ENCODE measurements at places on chromosomes 12 and 14.
A peak's percentile ranks its signal among the peaks of the same experiment; 100 is the strongest.

- no peak for DNase-seq
These were observed 450.6 kb downstream of the ZFP36L1 start for GRCh38 chr14:68342216-68342763.

DNA sequence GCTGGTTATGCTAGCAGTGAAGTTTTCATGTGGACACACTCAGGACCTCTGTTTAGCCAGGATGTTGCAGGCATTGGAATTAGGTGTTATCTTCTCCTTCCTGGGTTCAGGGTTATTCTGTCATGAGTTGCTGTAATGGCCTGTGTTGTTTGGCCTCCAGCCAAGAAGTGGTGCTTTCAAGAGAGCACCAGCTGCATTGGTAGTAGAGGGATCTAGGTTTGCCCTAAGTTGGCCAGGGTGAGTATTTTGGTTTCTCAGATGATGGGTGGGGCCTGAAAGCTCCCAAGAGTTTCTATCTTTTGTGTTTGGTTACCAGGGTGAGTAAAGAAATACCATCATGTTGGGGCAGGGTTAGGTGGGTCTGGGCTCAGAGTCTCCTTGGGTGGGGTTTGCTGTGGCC lies 2.7 kb upstream of the GZMH start:
- no peak for DNase-seq

DNA sequence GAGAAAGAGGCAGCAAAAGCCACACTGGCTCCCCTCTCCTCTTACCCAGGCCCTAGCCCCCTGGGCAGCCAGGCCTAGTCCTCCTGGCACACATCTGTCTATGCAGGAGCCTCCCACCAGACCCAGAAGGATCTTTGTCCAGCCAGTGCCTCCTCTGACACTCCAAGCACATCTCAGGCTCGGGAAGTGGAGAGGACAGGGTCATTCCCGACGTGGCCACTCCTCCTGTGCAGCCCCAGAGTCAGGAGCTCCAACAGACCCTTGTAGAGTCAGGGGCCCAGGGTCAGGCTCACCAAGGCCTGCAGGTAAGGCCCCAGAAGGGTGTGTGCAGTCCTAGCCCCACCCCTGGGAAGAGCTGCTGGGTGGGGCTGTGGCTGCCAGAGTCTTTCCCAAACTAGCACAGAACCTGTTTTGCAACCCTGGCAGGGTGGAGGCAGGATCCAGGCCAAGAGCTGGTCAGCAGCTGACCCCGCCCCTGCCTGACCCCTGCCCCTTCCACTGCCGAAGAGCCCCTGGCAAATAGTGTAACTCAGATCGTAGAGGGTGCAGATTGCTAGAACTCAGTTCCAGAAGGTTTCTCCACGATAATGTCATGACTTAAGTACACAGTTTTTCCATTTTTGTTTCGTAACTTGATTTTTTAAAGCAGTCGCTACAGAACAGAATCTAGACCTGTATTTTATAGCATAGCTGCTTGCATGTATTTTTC lies 26.6 kb upstream of the PNMA1 start:
- no peak for DNase-seq

DNA sequence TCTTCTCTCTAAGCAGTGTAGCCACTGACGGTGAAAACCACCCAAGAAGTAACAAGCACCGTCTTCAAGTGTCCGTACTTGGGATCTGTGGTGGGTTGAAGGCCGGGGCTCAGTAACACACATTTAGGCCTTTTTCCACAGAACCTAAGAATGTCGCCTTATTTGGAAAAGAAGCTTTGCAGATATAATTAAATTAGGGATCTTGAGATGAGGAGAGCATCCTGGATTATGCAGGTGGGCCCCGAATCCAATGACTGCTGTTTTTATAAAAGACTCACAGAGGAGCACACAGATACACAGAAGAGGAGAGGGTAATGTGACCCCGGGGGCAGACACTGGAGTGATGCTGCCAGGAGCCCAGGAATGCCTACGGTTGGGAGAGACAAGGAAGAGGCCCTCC lies 46.3 kb downstream of the RIMBP2 start:
- no peak for DNase-seq

DNA sequence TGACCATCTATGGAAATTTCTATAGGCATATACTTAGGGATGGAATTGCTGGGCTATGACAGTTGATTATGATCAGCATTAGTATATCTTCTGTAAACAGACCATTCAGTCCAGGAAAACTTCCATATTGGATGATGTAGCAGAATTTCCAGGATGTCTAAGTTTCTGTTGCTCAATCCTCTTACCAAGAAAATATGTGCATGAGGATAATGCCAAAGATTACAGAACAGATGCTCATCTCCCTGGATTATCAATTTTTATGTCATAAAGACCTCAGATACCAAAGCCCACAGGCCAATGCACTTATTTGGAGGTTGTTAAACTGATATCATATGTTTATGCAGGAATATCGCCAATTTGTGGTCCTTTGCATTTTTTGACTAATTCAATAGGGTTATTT lies 354.4 kb upstream of the FLRT2 start:
- no peak for DNase-seq

GRCh38 chr12:83823386-83824045 lies 1089.1 kb downstream of the SLC6A15 start:
- peak; percentile 22 for DNase-seq

- DNase-seq: no peak
These were observed 24.7 kb upstream of the KRT78 start for GRCh38 chr12:52873513-52873831.

DNA sequence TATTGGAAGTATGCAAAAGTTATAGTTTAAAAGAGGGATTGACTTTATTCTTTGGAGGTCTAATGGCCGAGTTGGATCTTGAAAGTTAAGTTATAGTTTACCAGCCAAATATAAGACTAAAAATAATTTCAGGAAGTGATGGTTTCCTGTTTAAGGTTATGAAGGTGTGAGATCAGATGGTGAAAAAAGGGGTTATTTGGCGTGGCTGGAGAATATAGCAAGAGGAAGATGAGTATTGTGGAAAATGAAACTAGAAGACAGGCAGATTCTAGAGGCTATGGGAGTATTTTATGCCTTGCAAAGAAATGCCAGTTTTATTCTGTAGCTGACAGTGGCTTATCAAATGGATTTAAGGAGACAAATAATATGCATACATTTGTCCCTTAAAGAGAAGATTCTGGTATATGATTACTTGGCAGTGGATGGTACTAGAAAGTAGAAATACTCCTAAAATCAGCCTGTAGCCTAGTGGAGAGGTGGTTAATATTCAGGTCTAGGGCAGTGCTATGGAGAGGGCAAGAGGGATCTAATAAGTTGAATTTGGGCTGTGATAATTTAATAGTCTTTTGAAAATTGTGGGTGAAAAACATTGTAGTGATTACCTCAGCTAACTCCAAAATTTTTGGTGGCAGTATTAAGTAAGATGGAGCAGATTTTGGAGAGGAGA lies 1091.8 kb upstream of the ATXN7L3B start:
- DNase-seq: no peak

GRCh38 chr12:5648692-5649359 lies 216.9 kb downstream of the NTF3 start:
- DNase-seq: no peak

DNA sequence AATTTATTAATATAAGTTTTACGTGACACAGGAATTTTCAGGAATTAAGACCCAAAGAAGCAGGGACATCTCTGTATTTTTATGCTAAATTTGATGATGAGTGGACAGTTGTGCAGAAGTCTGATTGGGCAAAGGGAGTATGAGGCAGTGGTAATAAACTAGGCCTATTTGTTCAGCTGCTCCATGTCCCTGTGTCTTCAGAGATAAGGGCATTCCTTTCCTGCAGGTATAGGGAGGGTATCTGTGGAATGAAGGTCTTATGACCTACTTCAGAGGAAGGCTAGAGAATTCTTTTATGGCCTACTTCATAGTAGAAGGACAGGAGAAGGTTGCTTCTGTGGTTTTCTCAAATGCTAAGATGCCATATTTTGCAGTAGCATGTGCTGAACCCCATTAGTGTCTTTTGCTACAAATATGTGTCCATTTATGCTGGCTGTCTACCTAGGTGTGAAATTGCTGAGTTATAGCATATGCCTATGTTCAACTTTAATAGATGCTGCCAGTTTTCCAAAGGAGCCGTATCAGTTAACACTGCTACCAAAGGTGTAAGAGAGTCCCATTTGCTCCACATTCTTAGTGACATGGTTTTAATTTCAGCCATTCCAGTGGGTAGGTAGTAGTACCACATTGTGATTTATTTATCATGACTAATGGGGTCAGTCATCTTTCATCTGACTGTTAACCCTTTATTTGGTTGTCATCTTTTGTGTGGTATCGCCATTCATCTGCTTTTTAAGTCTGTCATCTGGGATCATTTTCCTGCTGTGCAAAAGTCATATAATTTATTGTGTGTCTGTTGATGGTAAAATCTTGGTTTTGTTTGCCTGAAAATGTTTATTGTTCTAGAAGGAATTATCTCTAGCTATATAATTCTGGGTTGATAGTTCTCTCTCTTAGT lies 410.7 kb upstream of the RGS6 start:
- no peak for DNase-seq

DNA sequence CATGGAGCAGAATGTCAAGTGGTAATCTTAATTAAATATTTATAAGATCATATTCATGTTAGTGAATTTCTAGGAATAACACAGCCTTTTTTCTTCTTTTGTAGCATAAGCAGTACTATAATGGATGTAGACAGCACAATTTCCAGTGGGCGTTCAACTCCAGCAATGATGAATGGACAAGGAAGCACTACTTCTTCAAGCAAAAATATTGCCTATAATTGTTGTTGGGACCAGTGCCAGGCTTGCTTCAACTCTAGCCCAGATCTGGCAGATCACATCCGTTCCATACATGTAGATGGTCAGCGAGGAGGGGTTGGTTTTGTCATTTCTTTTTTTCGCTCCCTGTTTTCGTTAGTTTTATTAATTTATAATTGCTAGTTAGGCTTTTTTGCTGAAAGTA lies 23.1 kb downstream of the AEBP2 start:
- DNase-seq: no peak

GRCh38 chr14:70108419-70108818 lies 80.3 kb downstream of the SLC8A3 start:
- no peak for DNase-seq

DNA sequence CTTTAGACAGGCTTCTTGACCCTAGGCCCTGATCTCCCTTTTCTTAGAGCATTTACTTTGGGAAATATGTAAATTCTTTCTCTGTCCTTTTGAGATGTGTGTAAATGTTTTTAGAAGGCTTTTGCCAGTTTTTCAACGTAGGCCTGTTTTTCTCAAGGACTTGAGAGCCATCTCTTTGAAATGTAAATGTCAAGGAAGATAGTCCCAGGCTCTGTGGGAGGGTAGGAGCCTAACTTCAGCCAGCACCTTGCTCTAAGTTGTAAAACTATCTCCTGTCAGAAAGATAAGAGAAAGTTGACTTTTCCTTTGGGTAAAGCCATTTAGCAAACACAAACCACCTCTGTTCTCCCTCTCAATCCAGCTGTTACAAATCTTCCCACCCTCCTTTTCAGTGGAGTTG lies 219.8 kb downstream of the RPS29 start:
- no peak for DNase-seq

DNA sequence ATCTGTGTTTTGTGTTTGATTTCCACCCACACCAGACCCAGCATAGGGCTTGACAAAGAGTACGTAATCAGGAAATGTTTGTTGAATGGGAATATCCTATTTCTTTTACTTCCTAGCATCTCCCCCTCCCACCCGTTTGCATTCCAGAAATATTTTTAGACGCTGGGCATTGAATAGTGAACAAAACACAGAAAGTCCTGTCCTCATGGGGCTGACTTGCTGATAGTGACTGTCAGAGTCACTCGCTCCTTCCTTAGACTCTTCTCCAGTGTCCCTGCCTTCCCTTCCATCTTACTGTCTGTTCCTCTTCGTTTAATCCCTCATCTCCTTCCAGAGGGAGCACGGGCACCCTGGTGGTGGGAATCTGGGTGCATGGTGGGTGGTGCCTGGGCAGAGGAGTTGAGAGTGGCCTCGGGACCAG lies 53.6 kb downstream of the SLC25A47 start:
- no peak for DNase-seq

DNA sequence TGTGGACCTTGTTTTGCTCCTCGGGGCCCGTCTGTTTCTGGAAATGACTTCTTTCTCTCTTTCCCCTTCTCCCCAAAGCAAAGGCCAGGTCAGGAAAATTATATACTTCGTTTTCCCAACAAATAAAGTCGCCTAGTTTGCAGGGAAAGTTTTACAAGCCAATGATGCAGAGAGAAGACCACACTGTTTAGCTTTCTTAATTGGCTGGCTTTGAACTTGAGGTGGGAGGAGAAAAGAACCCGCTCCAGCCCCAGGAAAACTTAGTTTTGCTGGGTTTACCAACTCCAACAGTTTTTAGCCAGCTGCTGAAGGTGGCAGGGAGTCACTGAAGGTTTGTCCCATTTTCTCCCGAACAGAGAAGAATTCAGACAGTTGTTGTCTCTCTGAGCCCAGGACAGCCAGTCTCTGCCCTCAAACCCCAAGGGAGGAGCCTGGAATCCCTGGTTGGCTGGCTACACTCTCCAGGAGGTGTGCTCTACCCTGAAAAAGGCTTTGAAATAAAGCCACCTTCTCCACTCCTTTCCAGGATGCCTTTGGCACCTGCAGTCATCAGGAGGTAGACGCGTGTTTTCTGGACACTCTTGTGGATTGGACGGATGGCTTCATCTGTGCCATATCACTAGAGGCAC lies 24.8 kb downstream of the BCL11B start:
- DNase-seq: no peak

DNA sequence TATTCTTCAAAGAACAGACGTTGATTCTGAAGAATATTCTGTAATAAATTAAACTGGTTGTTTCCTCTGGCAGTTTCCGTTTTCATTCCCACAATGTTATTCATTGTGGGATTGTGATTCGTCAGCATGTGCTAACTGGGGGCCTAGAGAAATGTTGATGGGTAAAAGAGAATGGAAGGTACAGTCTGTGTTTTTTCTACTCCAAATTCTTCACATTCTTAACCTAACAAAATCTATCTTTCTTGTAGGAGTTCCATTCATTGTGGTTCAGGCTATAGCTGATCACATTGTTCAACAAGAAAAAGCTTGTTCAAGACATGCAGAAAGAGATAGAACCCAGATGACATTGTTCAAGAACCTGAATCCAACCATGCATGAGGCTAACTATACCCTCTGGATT lies 5.9 kb downstream of the CD163 start:
- no peak for DNase-seq

DNA sequence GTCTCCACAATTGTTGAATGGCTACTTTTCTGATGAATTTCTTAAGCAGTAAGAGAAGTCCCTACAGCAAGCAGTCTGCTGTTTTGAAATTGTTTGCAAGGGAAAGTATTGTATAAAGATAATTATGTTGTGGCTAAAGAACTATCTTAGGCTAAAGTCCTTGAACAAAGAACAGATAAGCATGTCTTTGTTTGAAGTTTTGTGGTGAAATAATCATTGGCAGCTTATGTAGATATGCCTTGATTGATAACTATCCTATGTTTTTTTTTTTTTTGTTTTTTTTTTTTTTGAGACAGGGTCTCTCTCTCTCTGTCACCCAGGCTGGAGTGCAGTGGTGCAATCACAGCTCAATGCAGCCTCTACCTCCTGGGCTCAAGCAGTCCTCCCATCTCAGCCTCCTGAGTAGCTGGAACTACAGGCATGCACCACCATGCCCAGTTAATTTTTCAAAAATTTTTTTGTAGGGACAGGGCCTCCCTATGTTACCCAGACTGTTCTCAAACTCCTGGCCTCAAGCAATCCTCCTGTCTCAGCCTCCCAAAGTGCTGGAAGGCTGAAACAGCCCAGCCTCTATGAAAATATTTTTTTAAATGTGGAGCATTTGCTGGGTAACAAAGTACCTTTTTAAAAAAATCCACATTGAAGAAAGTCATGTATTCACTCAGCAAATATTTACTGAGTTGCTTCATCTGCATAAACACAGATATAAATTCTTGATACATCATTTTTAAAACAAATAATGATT lies 80.8 kb downstream of the LLPH start:
- DNase-seq: no peak
